ENCODE measurements at places on chromosomes 4 and X.

- no peak for DNase-seq
Observed at GRCh38 chr4:57153207-57153606, 43.0 kb upstream of the IGFBP7 start.

- DNase-seq: no peak
Observed at GRCh38 chr4:67198727-67199126, 346.6 kb downstream of the CENPC start.

- no peak for DNase-seq
Observed at GRCh38 chr4:154738426-154738825, 5.4 kb upstream of the LRAT start.

DNA sequence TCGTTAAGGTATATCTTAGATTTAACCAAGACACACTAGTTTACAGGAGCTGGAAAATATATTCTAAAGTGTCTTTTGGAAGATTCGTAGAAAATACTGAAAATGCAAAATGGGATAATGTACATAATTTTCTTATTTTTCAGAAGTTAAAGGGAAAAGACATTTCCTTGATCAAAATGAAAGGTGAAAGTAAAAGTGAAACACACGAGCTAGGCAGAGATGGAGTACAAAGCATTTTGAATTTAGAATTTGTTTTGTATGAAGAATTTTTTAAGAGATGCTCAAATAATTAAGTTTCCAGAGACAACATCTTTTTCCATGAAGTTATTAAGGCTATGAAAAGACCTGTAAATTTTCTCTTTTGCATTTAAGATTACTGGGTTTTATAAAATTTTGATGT is 2192.6 kb upstream of the AGA start:
- no peak for DNase-seq

GRCh38 chrX:41802958-41803357 is 79.0 kb downstream of the GPR82 start:
- DNase-seq: no peak

DNA sequence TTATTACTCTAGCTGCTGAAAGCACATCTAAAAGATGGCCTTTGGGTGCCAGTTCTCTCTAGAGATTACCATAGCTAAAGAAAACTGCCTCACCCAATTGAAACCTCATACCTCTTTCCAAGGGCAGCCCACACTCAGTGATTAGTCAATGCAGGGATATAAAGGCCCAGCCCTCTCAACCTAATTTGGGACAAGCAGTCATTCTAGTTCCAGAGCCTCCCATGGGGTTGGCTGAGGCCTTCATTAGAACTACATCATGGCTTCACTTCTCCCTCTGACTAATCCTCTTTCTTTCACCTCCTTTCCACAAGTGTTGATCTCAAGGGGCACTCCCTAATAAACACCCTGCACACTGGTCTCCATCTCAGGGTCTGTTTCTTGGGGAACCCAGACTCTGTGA is 38.5 kb upstream of the C1GALT1C1 start:
- DNase-seq: no peak

- no peak for DNase-seq
Observed at GRCh38 chr4:85474818-85475630, at the start of gene ARHGAP24. Gene ARHGAP24 (plus strand): TSS chr4:85475150.

DNA sequence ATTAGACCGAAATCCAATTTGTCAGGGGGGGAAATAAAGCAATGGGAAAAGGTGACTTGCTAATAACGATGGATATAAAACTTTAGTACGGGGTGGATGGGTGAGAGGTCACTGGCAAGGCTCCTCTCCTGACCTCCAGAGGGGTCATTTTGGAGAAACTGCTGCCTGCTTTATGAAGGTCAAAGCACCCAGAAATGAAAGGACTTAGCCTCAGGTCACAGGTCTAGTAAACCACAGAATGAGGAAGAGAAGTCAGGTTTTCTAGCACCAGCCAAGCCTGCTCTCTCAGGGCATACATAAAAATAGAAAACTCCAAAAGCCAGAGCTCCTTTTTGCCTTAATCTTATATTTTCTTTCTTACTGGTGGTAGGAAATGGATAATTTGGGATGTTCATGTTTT is 134.2 kb downstream of the SHROOM3 start:
- no peak for DNase-seq

GRCh38 chrX:39654183-39654925 is 443.4 kb downstream of the BCOR start:
- no peak for DNase-seq

DNA sequence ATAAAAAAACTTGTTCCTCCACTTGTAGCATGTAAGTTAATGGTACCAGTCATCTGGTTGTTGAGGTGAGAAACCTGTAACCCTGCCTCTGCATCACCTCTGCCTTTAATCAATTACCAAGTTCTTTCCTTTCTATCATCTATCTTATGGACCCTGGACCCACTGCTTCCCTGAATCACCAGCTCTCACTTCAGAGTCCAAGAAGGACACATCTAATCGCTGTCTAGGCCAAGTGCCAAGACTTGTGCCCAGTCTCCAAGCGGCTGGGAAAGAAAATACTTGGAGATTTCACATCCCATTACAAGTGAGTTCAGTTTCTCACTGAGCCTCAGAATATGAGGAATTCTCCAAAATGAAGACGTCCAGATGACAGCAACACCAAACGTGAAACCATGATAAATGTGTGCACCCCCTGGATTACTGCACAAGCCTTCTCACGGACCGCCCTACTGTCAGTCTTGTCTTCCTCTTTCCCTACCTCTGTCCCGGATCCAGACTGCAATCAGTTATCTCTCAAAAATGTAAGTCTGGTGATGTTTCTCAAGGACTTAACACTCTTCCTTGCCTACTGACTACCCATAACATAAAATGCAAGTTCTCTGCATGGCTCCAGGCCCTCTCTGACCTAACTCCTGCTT is 10.4 kb downstream of the PALLD start:
- DNase-seq: no peak

- DNase-seq: no peak
Observed at GRCh38 chr4:10741961-10742699, 57.6 kb upstream of the CLNK start.

- no peak for DNase-seq
Observed at GRCh38 chr4:38411092-38411491, 252.9 kb upstream of the KLF3 start.

- no peak for DNase-seq
Observed at GRCh38 chr4:73922766-73923630, 53.8 kb downstream of the CXCL1 start.

- DNase-seq: no peak
Observed at GRCh38 chr4:140091305-140091704, 62.7 kb downstream of the MAML3 start.

- DNase-seq: no peak
Observed at GRCh38 chr4:84325625-84326024, 173.5 kb downstream of the NKX6-1 start.

DNA sequence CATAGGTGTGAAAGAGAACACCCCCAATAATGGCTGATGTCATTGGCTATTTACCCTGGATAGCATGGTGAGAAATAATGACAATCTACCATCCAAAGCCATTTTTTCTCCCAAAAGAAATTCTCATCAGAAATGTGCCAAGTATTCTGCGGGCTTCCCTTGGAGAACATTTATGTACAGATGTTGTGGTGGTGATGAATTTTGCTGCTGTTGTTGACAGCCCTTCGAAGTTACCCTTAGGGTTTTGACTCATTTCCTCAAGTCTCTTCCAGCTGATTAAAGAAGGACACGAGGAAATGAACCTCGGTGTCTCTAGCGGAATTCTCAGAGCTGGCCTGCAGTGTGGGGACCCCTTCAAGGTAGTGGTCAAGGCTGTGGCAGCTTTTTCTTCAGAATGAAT is 3.4 kb downstream of the KIT start:
- no peak for DNase-seq

DNA sequence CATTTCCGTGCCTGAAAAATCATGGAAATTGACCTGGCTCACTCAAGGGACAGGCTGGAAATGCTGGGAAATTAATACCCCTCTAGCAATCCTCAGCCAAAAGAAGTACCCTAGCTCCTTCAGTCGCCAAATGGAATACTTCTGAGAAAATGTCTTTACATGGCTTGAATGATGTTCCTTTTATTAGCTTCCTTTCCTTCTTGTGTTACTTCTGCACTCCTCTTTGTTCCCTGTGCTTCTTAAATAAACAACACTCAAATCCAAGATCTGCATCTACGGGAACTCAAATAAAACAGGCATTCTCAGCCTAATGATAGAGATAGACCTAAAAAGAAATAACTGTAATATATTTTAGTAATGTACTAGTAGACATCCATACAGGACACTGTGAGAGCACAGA is 36.1 kb downstream of the SPARCL1 start:
- no peak for DNase-seq
